ENCODE measurements at places on chromosomes 16 and 17.

DNA sequence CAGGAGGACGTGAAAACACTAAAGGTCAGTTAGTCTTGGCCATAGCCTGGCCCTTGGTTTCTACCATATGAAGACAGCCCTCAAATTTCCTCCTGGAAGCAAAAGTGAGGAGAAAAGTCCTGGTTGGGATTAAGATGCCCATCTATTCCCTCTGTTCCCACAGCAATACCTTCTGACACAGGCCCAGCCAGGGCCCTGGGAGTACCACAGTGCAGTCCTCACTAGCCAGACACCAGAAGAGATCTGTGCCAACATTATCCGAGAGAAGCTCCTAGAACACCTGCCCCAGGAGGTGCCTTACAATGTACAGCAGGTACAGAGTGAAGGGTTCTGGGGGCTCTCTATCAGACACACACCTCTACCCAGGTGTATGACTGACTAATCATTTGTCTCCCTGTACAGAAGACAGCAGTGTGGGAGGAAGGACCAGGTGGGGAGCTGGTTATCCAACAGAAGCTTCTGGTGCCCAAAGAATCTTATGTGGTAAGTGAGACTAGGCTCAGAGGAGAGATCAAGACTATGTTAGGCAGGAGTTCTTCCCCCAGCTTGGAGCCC is 4.1 kb downstream of the ERAL1 start:
- no peak for DNase-seq

DNA sequence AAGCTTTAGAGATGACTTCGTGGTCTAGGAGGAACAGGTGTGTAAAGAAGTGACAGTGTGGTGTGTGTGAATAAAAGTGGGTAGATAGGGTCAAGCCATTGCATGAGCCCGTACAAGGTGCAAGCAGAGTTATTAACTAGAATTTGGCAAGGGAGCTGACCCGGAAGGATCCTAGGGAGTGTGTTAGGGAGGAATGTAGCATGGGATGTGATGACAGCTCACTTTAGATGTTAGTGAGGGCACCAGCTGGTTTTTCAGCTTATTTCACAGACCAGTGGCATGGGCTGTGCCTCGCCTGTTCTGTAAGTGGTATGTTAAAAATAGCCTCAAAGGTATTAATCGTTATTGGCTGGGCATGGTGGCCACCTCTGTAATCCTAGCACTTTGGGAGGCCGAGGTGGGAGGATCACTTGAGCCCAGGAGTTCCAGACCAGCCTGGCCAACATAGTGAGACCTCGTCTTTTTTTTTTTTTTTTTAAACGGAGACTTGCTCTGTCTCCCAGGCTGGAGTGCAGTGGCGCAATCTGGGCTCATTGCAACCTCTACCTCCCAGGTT is 8.3 kb downstream of the ANKRD40CL start:
- DNase-seq: no peak

DNA sequence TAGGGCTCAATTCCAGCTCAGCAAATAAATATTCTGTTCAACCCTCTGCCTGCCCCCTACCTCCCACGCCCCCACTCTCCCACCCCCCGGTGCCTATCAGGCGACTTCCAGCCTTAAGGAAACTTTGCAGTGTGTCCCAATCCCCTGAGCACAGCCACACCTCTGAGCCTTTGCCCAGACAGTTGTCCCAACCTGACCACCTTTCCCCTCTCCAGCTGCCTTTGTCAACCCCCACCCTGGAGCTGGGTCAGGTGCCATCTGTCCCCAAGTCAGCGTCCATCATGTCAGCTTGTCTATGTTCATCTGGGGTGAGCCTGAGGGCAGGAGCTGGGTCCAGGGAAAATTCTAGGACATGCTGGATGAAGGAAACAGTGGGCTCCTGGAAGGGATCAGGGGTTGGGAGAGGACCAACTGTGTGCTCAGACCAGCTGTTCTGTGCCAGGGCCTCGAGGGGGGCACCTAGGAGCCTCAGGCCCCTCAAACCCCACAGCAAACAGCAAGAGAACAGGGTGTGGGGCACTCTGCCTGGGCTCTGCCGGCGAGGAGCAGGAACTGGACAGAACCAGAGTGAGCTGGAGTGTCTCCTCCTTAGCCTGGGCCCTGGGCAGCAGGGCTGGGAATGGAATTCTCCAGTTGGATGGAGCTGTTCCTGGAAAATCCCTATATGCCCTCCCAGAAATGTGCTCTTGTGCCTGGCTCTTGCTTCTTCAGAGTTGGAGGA is 17.8 kb downstream of the CDH16 start:
- no peak for DNase-seq

- no peak for DNase-seq
These were observed 117.0 kb upstream of the MAF start for GRCh38 chr16:79717333-79718137.

- DNase-seq: no peak
These were observed 383 bp downstream of the ZNF598 start for GRCh38 chr16:2009164-2009711.

GRCh38 chr17:4357030-4357628 is 9.3 kb downstream of the UBE2G1 start:
- DNase-seq: no peak

DNA sequence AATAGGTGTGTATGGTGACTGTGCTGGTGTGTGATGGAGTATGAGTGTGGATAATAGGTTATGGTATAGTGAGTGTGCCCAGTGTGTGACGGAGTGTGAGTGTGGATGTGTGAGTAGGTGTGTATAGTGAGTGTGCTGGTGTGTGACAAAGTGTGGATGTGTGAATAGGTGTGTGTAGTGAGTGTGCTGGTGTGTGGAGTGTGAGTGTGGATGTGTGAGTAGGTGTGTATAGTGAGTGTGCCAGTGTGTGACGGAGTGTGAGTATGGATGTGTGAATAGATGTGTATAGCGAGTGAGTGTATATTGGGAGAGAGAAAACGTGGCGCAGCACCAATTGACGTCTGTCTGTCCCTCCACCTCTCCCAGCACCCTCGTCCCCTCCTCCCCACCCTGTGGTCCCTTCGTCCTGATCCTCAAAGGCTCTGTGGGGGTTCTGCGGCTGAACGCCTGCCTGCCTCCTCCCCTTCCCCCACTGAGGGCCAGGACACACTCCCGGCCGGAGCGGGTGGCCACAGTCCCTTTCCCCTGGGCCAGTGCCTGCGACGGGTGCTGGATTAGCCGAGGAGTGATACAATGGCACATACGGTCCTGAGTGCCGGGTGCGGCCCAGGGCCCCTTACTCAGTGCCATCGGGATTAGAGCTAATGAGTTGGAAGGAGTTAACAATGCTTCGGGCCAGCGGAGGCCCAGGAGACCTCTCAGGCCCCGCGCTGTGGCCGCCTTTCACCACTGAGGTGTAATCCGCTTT is 160.0 kb downstream of the MRM1 start:
- DNase-seq: no peak

GRCh38 chr17:5128905-5129535 is 13.2 kb downstream of the USP6 start:
- DNase-seq: no peak

DNA sequence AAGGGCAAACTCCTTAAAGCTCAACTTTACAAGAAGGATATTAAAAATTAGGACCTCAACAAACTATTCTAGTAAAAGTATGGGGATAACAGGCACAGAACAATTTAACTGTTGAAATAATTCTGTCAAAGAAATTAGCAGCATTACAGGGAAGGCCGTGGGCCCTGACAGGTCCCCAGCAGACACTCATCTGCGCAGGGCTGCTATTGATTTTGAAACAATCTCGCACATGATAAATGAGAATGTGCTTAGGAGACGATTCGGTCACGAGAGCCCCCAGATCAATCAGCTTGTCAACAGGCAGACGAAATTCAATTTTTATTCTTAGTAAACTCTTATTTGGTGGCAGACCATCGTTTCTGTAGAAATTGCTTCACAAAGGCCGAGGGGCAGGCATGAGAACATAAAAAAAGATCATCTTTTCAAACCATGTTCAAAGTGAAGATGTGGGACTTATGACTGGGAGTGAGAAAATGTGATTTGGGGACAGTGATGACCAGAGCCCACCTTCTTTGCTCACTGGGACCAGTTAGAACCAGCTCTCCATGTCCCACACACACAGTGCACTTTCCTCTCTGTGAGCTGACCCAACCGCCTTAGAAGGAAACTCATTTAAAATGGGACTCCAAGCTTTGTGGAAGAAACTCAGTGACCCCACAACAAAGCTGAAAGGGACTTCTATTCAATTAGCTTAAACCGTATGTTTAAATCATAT is 654.5 kb downstream of the TOX3 start:
- DNase-seq: no peak

DNA sequence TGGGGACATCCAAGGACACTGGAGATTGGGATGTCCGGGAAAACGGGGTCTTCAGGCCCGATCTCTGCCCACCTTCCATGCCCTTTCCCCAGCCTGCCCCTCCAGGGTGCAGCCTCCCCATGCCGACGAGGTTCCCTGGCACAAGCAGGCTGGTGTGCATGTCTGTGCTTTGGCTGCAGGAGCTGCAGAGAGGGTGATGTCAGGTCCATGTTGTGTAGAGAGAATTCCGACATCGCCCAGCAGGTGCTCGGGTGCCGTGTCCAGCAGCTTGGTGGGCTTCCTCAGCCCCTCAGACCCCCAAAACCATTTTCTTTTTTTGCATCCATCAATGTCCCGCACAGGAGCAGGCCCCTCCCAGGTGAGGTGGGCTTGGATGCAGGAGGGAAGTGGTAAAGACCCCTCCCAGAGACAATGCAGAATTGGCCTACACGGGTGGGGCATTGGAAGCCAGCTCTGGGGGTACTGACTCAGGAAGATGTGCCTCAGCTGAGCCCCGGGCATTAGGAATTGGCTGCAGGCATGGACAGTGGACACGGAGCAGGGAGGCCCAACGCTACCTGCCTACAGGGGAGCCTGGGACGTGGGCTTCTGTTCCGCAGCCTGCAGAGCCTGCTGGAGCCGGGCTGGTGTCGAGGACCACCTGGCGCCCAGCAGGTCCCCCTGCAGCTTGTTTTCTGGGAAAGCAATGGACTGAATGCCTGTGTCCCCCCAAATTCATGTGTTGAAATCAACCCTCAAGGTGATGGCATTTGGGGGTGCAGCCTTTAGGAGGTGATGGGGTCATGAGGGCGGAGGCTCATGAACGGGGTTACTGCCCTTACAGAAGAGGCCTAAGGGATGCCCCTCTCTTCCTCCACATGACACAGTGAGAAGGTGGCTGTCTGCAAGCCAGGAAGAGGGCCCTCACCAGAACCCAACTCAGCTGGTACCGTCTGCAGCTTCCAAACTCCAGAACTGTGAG is 97.5 kb downstream of the METRNL start:
- DNase-seq: no peak

- DNase-seq: no peak
These were observed 21.0 kb upstream of the HERPUD1 start for GRCh38 chr16:56910654-56911539.

DNA sequence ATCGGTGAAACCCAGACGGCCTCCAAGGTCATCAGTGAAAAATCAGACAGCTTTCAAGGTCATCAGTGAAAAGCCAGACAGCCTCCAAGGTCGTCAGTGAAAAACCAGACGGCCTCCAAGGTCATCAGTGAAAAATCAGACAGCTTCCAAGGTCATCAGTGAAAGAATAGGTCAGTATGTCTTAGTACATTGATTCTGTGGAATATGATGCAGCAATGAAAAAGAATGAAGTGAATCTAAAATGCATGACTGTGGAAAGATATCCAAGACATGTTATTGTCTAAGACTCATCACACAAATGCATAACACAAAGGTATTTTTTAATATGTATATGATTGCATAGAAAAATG is 72.5 kb downstream of the CMIP start:
- no peak for DNase-seq

DNA sequence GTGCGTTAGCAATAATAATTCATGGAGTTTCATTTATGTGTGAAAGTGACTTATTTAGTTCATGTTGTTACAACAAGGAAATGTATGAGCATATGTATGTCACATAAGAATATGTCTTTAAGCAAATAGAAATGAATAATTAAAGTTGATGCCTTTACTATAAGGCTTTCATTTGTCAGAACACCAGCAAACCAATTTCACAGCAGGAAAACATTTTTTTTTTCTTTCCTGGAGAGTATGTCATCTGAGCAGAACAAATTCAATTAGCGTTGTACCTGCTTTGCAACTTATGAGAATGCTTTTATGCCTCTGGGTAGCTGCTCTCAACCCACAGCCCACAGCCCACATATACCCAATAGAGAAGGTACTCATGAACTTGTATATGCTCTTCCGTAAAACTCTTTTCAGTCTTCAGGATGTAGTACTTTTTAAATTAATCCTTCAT is 26.3 kb upstream of the APOH start:
- DNase-seq: no peak

DNA sequence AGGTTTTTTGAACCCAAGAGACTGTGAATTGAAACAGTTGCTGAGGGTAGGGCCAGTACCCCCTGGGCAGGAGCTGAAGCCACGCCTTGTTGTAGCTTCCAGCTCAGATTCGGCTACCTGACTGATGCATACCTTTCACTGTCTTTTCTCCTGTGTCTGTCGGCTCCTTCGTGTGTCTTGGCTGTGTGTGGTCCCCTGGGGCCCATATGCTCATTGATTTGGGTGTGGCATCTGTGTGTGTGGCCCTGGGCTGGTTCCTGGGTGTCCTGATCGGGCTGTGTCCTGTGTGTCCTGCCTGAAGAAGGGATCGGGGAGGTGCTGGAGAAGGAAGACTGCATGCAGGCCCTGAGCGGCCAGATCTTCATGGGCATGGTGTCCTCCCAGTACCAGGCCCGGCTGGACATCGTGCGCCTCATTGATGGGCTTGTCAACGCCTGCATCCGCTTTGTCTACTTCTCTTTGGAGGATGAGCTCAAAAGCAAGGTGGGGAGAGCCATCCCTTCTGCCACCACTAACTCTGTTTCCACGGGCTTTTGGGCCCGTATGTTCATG is 20.9 kb downstream of the CASKIN2 start:
- no peak for DNase-seq

- DNase-seq: no peak
These were observed 1.2 kb downstream of the HS3ST4 start for GRCh38 chr16:25692742-25693508.

- no peak for DNase-seq
These were observed 49.3 kb downstream of the SIAH1 start for GRCh38 chr16:48335961-48336360.

DNA sequence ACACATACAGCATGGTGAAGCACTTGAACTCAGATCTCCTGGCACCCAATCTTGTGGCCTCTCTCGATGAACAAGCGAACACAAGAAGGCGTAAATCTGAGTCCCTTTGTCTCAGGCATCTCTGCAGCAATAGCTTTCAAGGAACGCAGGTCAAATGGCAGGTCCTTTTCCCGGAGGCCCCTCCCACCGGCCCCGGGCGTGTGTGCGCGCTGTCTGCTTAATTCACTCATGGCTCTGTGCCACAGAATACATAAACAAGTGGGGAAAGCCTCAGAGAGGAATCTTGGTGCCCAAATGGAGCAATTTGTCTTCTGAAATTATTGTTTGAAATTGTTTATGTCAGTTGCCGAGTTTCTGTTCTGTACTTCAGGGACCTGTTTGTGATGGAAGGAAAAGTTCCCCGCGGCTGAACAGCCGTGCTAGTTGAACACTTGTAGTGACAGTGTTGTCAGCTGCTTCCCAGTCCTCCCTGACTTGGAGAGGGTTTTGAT is 14.8 kb downstream of the MYOCD start:
- no peak for DNase-seq

DNA sequence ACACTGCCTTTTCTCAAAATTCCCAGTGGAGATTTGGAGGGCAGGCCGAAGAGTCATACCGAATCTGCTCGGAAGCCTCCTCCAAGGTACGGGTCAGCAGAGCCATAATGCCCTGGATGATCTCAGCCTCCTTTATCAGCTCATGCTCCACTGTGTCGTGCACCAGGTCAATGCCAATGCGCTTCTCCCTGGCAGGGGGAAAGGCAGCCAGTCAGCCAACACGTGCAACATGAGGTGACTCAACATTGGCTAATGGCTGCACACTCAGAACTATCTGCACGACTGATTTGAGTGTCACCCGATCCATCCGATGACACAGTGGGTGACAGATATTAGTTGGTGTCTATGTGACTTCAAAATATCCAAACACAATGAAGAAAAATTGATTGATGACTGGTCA is 15.8 kb downstream of the TEKT1 start:
- DNase-seq: no peak
